ENCODE measurements at places on chromosomes 12 and 14.

DNA sequence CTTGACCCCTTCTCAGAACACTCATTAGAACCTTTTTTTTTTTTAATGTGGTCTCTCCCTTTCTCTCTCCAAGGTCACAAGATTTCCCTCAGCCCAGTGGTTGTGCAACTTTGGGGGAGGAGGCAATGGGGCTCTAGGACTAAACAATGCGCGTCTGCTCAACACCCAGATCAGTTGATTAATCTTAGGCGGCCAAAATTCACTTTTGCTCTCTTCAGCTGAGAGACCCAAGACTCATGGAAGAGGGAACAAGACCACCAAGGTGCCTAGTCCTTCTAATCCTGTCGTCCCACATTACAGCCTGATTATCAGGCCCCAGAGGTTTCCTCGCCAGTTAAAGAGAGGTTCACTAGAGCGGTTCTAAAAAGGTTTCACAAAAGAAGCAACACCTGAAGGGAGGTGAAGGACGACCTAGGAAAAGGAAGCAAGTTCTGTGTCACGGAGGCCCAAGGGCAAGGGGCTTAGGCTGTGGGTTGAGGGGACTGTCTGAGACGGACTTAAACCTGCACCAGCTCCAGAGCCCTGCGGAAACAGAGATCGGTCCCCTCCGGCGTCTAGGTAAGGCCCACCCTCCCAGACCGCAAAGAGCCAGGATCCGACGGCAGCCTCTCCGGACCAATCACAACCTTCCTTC, 824 bp upstream of the TARBP2 start:
- DNase-seq, result peak; percentile 43

DNA sequence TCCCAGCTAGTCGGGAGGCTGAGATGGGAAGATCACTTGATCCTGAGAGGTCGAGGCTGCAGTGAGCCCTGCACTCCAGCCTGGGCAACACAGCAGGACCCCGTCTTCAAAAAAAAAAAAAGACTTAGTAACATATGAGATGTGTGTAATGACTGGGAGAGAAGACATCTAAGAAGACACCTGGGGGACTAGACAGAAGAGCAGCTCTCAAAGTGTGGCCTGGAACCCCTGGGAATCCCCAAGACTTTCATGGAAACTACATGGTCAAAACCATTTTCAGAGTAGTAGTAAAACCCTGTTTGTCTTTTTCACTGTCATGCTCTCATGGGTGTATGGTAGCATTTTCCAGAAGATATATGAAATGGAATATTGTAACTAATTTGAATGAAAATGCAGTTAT, 45.3 kb downstream of the R3HDM2 start:
- no peak for DNase-seq

- peak; percentile 10 for DNase-seq
Measured at GRCh38 chr12:53051881-53052412, 2.1 kb downstream of the TNS2 start.

DNA sequence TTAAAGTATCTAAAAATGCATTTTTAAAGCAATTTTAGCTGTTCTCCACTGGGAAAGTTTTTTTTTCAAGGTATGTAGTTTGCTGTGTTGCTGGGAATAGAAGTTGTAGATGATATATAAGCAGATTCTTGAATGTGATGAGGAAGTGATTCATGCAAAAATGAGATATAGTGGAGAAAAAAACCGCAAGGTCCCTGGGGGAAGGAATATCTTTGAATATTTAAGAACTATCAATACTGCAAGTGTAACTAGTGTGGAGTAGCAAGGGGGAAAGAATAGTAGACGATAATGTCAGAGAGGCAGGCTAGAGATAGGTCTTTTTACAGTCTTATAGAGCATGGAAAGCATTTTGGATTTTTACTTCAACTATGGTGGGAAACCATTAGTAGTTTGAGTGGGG, 42.5 kb downstream of the PTCSC3 start:
- DNase-seq, result no peak

DNA sequence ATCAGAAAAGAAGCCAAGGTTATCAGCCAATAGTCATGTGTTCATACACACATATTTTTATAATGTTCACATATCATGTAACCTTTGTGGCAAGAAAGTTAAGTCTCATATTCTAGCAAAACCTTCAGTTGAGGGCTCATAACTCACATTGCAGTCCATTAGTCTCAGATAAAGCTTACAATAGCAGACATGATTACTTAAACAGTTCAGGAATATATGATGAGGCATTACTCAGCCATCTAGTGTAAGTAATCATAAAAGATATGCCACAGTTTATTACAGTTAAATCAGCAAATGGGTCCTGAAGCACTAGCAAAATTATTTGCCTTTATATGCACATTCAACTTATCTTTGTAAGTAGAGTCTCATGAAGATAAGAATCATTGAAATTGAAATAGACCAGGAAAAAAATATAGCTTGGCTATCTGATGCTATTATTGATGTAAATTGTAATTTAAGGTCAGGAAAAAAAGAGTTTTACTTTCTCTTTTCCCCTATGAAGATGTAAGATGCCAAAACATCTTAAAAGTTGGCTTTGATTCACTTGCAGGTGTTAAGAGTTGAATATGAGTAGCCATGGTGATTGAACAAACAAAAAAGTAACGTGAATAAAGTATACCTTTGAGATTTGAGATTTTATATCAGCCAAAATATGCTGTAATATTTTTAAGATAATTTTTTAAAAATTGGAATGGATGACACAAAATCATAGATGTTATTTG, 537.0 kb downstream of the SLC6A15 start:
- DNase-seq, result no peak

GRCh38 chr14:41235466-41235865, 371.2 kb upstream of the LRFN5 start:
- DNase-seq, result no peak

- no peak for DNase-seq
Measured at GRCh38 chr14:104856157-104856868, 8.8 kb upstream of the CEP170B start.

- DNase-seq, result no peak
Measured at GRCh38 chr14:81849714-81850113, 316.1 kb upstream of the SEL1L start.

- no peak for DNase-seq
Measured at GRCh38 chr12:130787445-130788410, 51.3 kb downstream of the STX2 start.

- no peak for DNase-seq
Measured at GRCh38 chr14:59086241-59086882, 102.1 kb upstream of the DAAM1 start.

GRCh38 chr12:12693111-12693671, 2.8 kb downstream of the GPR19 start:
- DNase-seq, result no peak

DNA sequence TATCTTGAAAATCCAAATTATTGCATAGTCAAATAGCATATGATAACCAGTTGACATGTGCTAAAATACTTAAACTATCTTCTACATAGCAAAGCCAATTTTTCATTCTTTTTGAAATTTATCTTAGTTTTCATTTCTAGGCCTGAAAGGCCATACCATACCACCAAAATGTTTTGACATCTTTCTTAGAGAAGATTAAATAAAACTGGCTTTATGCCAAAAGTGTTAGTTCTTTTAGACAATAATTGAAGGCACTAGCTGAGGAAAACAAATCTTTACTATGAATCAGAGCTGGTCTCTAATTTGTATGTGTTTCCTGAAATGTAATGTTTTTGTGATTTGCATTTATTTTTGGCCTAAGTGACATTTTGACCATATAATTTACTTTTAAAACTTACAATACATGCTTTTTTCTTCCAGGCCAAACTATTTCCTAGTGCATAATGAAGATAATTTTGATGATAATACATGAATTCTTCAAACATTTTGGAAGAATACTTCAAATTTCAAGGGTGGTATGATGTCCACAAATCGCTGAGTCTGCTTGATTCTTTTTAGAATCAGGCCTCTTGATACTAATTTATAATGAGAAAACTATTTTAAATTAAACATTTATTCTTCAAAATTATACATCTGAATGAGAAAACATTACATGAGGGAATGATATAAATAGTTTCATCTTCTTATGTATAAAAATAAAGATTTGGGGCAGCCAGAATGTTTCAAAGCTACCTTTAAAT, 6.5 kb upstream of the KCNMB4 start:
- DNase-seq, result no peak

- DNase-seq, result no peak
Measured at GRCh38 chr12:113030875-113031525, 25.5 kb upstream of the DTX1 start.

DNA sequence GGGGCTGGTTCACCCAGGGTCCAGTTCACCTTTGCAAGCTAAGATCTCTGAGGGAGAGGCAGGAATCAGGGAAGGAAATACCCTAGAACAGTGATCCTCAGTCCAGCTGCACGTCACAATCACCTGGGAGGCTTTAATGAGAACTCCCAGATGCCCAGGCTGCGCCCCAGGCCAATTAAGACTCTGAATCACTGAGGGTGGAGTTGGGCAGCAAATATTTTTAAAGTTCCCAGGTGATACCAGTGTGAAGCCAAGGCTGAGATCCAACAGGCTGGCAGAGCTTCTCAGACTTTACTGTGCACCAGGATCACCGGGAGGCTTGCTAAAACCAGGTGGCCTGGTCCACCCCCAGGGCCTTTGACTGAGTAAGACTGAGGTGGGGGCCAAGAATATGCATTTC, 23.8 kb downstream of the MYL2 start:
- no peak for DNase-seq

DNA sequence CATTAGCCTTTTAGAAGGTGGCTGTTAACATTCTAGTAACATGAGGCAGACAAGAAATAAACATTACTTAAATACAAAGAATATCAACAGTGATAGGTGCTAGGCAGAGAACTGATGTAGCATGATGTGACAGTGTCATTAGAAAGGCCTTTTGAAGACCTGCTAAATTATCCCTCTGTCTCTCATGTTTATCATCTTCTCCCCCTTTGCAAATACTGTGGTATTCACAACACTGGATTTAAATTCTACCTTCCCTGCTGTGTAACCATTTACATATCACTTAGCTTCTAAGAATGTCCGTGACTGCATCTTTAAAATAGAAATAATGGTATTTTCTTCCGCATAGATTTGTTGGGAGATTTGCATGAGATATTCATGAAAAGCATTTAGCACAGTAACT, 74.4 kb upstream of the CLEC14A start:
- no peak for DNase-seq

DNA sequence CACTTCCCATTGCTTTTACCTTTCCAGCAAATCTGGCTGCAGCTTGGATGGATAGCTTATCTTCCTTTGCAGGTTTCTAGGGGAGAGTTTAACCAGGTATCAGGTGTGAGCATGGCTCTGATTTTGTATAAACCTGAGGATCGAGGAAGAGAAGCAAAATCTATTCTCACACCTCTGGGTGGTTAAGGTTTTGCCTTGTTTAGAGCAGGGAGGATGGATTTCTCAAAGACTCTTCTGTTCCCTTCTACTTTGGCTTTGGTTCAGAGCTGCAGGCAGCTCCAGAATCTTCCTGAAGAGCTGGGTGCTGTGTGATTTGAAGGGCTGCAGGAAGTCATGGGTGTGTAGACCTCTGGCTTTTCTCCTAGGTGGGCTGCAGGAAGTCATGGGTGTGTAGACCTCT, 1.7 kb downstream of the JDP2 start:
- DNase-seq, result no peak

DNA sequence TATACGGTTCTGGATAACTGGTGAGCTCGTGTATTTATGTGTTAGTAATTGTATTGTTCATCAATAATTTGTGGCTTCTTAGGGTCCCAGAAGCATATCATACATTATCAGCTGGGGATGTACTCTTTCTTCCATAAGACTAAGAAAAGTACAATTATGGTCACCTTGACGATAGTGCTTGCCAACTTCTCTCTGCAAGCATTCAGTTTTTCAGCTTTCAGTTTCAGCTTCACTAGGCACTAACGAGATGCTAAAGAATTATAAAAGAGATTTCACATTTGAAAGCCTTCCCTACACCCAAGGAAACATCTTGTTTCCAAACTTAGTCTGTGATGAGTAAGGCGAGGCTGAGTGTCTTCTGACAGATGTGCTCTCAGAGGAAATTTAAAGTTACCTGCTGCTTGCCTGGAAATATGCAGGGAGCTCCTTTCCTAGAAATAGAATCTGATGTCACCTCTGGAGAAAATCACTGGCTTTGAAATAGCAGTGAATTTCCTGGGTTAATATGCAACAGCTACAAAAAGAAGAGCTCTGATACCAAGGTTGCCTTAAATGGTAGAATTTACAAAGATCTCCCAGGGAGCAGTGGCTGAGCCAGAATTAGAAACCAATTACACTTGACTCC, 1419.9 kb upstream of the TMEM132C start:
- DNase-seq, result no peak

DNA sequence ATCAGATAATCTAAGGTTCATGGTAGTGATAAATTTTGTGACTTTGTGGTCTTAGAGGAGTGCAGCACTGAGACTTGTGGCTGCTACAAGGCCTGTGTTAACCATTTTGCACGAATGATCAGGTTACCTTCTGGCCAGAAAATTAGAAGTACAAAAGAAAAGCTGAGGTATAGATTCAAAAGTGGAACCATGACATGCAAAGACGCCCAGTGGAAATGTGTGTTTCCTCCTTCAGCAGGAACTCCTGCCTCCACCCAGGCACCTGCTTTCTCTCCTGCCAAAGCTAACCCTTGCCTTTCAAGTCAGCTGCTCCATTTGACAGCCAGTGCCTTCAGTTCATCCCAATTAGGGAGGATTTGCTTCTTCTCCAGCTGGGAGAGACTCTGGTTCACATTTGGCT, 10.1 kb downstream of the PDE6H start:
- DNase-seq, result no peak

GRCh38 chr12:83709899-83710298, 1023.2 kb downstream of the TMTC2 start:
- no peak for DNase-seq

GRCh38 chr14:63564318-63564717, 21.1 kb upstream of the PPP2R5E start:
- no peak for DNase-seq

GRCh38 chr14:22488522-22489243, 100.3 kb downstream of the DAD1 start:
- peak; percentile 30 for DNase-seq

DNA sequence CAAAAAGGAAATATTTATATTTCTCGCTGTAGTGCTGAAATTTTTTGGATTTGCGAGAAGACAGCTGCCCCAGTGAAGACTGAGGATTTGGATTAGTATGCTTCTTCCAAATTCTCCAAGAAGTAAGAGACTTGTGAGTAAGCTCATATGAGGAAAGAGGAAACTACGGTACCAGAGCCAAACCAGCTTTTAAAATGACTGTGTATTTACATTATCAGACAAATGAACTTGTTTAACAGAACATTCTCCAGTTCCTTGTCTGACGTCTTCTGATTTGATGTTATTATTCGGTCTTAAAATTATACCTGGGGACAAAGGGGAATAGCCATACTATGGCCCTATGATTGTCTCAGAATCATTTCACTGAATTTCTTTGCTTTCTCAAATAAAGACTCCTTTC, 8.0 kb downstream of the CLEC12B start:
- no peak for DNase-seq

- DNase-seq, result no peak
Measured at GRCh38 chr12:32047357-32048212, 59.1 kb upstream of the BICD1 start.
